Pericardium fibroblast (primary cell): ENCODE measurements at places on chromosomes 5 and 9. TPM values are rescaled to one million over a fixed set of nuclear protein-coding genes. Genes with fewer than 3 reads are reported as not detected.

PCDHB9 gene
- 0.23 and 0.43 TPM in 2 replicates for total RNA-seq

TUSC1 gene
- 18.3 and 26.0 TPM in 2 replicates for total RNA-seq

RELL2 gene
- total RNA-seq, result 3.5 and 4.4 TPM in 2 replicates

ENTPD8 gene
- total RNA-seq, result not detected in 2 replicates

ORM2 gene
- total RNA-seq, result not detected in 2 replicates

SLC6A18 gene
- total RNA-seq, result not detected in 2 replicates

SPINK6 gene
- total RNA-seq, result not detected in 2 replicates

OSMR gene
- total RNA-seq, result 53.1 and 74.9 TPM in 2 replicates

ST8SIA4 gene
- total RNA-seq, result 0.47 and 0.85 TPM in 2 replicates

SV2C gene
- not detected in 2 replicates for total RNA-seq

WDR70 gene
- 10.4 and 16.6 TPM in 2 replicates for total RNA-seq

SLC34A3 gene
- not detected in 2 replicates for total RNA-seq

SPATA31E1 gene
- total RNA-seq, result not detected in 2 replicates

AGXT2 gene
- not detected in 2 replicates for total RNA-seq

ZBED3 gene
- 1.6 and 18.1 TPM in 2 replicates for total RNA-seq

FAXDC2 gene
- 6.7 and 13.7 TPM in 2 replicates for total RNA-seq

SPEF2 gene
- total RNA-seq, result 1.5 and 1.8 TPM in 2 replicates

MRPS2 gene
- total RNA-seq, result 34.1 and 40.9 TPM in 2 replicates

TMC1 gene
- total RNA-seq, result 1.2 TPM in 1 of 2 replicates, not detected in the other

STKLD1 gene
- total RNA-seq, result 0.09 and 3.4 TPM in 2 replicates

CRHBP gene
- total RNA-seq, result not detected in 2 replicates

HRCT1 gene
- 1.4 and 3.3 TPM in 2 replicates for total RNA-seq

OR1Q1 gene
- total RNA-seq, result not detected in 2 replicates

PCDHB13 gene
- total RNA-seq, result 0.35 and 0.43 TPM in 2 replicates

PKD2L2 gene
- total RNA-seq, result not detected in 2 replicates

SLCO4C1 gene
- 0.51 and 0.58 TPM in 2 replicates for total RNA-seq

AFAP1L1 gene
- total RNA-seq, result 17.1 and 23.3 TPM in 2 replicates

KCNIP1 gene
- 0.35 and 1.0 TPM in 2 replicates for total RNA-seq

NOXA1 gene
- 0.17 and 0.23 TPM in 2 replicates for total RNA-seq

SEPTIN8 gene
- total RNA-seq, result 21.7 and 44.0 TPM in 2 replicates

TAS2R1 gene
- total RNA-seq, result not detected in 2 replicates

HAVCR2 gene
- total RNA-seq, result not detected in 2 replicates
